ENCODE measurements at places on chromosomes 3 and 15.
A peak's percentile ranks its signal among the peaks of the same experiment; 100 is the strongest.

GRCh38 chr3:21484828-21485144, 266.2 kb downstream of the ZNF385D start:
- DNase-seq = no peak

- no peak for DNase-seq
These were observed 98.2 kb downstream of the TMEM108 start for GRCh38 chr3:133136114-133137041.

- no peak for DNase-seq
These were observed 16.6 kb downstream of the NFKBIZ start for GRCh38 chr3:101865751-101866509.

GRCh38 chr3:194080913-194081800, 54.8 kb upstream of the HES1 start:
- DNase-seq = no peak

GRCh38 chr3:143840636-143841035, 7.6 kb downstream of the SLC9A9 start:
- no peak for DNase-seq

DNA sequence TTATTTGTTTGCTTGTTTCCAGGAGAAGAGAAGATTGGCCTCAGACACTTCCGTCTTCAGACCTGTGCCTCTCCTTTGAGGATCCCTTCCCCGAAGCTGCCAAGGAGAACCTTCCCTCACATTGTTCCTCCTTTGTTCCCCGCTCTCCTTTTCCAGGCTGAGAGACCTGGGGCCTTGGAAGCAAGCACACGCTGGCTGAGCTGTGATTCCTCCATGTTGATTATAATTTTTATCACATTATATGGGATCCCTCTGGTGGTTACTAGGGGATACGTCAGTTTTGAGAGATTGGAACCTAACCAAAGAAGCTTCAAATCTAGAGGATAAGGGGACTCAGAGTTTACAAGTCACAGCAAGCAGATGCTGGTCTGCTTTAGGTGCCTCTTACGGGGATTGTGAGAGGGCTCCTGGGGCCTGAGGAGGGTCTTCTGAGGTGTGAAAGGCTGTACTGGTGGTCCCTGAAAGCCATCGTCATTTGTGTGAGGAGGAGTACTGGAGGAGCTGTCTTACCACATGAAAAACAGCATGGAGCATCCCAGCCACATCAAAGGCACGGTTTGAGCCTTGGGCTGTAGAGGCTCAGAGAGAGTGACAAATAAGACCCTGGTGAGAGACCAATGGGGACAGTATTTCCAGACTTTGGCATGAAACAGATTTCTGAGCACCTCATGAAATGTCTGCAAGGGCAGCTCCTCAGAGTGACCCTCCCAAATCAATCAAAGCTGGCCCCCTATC, 760.1 kb upstream of the CFAP20DC start:
- DNase-seq = peak; percentile 33

DNA sequence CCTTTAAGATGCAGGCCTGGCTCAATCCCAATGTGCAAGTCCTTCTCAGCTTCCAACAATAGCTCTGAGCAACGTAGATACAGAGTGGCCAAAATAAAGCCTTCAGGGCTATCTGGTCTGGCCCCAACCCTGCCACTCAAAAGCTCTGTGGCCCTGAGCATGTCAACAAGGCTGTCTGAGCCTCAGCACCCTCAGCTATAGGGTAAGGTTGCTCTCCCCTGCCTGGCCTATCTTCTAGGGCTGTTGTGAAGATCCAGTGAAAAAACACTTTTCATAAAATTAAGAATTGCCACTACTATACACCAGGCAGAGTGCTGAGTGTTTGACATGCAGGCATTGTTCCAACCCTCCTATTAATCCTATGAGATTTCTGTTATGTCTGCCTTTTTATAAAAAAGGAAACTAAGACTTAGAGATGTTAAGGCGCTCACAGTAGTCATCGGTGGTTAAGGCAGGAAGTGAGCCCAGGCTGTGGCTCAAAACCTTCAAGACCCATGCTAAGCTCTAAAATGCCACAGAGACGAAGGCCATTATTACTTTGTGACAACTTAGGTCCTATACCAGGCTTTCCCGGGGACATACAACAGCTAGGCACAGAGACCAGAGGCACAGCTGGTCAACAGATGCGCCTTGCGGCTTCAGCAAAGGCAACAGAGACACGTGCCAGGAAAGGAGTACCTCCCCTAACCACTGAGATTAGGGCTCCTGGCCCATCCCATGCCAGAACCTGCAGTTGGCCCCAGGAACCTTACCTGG, 5.1 kb downstream of the POLG start:
- DNase-seq = no peak

GRCh38 chr3:54353946-54354345, 231.6 kb downstream of the CACNA2D3 start:
- no peak for DNase-seq

DNA sequence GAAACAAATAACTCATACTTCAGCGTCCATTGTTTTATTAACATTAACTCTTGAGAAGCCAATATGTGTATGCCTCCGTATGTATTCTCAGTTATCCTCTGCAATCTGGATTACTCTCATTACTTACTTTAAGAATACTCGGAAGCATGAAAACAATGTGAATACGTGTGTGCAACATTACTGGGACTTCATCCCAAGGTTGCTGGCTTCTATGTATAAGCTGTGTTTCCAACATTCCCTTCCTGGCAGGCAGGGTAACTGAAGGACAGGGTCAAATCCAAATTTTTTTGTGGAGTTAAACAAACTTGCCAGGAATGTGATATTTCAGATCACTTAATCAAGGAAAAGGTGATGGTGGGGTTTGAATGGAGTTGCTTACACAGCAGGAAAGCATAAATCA, 34.5 kb upstream of the NR1I2 start:
- no peak for DNase-seq

- DNase-seq = no peak
These were observed 89.5 kb downstream of the CHRNA7 start for GRCh38 chr15:32119694-32120330.

- DNase-seq = no peak
These were observed 7.9 kb downstream of the CCR4 start for GRCh38 chr3:32959371-32959770.

- no peak for DNase-seq
These were observed 352.3 kb downstream of the LRTM1 start for GRCh38 chr3:54575618-54575960.

DNA sequence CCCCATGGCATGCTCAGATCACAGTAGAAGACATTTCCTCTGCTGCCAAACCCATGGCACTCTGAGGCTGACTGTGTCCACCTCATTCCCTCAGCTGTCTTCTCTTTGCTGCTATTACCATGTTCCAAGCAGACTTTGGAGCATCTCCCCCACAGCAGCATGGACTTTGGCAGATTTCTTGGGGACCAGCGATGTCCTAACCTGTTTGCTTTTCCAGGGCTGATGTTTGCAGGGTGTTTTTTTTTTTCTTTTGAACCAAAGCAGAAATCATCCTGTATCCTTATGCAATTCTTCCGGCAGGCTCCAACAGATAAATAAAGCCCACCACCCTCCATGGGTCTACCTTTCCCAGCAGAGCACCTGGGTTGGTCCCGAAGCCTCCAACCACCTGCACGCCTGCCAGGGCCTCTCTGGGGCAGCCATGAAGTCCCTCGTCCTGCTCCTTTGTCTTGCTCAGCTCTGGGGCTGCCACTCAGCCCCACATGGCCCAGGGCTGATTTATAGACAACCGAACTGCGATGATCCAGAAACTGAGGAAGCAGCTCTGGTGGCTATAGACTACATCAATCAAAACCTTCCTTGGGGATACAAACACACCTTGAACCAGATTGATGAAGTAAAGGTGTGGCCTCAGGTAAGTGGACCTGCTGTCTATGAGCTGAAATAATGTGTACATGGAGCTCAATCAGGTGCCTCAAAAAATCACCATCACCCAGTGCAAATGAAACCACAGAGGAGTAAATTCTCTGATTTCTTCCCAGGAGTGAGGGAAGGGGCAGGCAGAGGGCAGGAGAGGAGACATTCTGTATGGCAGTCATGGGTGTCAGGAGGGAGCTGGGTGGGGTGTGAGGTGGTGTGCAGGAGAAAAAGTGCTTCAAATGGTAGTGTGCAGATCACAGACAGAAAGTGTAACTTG, at the start of gene AHSG:
AHSG (plus strand) TSS at position 340 of the 916 bp plus-strand sequence; CDS start at position 422, 82 bp downstream.
- DNase-seq = no peak

- no peak for DNase-seq
These were observed 40.2 kb upstream of the ADAMTSL3 start for GRCh38 chr15:83613714-83614113.

DNA sequence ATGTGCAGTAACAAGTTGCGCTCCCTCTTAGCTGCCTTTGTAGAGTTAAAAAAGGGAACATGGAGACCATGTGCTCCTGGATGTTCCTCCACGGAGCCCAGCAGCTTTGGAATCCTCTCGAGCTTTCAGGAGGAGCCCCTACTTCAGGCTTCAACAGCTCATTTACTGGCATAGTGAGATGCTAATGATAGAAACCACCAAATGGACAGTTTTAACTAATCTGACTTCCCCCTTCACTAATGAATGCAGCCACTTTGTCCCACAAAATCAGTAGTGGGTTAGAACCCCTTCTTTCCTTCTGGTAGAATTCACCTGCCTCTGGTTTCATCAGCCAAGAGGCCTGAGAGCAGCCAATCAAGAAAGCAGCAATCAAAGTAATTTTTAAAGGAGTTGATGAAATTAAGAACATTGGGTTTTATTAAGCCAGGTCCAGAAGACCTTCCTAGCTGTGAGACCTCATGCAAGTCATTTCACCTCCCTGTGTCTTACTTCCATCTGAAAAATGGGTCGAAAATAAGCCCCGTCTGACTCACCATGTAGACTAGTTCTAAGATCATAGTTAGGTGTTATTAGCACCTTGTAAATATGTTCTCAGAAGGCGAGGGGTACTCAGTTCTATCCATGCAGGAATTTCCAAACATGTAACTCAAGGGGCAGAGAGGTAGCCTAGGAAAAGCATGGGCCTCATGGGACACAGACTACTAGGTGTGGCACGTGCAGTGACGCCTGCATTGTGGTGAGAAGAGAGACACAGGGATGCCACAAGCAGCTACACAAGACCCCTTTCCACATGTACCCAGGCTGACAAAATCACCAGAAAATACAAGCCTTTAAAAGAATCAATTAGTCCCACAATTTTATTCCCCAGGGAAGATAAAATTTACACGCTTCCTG, 179.7 kb upstream of the LPP start:
- DNase-seq = no peak

DNA sequence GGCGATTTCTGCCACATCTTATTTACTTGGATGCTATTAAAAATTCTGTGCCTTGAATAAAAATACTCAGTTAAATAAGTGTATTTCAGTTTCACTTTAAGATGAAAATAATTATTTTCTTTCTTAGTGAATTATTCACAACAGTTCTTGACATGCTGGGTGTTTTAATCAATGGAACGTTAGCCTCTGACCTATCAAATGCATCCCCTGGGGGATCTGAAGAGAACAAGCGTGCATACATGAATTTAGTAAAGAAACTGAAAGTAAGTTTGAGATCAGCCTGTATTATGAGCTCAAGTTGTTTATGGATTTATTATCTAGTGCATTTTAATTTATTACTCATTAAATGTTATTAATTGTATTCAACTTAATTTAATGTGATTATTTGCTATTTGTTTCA, 597 bp downstream of the P2RY12 start:
- no peak for DNase-seq

DNA sequence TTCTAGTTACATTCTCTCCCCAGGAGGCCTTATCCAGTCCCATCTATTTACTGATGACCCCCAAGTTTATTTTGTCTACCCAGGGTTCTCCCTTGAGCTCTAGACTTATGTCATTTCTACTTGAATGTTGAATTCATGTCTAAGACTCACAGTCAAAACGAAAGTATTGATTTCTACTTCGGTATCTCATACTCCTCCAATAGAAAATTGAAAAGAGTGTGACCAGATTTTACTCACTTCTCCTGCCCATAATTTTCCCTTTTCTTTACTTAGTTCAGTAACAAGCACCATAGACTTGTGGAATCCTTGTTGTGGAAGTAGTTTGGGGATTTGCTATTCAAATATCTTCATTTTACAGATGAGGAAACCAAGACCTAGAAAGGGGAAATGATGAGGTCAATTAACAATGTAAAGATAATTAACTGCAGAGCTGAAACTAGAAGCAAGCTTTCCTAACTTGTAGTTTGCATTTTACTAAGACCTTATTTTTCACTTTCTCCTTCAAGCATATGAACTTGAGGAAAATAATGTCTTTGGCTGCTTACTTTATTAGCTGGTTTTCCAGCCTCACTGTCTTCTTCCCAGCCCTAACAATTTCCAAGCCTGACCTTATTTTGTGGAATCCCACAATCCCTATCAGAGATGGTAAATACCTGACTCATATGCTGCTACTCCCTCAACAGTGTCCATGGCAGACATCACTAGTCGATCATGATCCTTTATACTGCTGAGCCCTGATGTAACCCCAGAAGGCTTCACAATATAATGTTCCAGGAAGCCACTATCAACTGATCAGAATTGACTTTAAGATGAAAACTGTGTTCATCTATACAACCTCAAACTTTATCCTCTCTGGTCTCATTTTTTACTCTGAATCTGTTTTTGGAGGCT, 123.9 kb upstream of the AGBL1 start:
- DNase-seq = no peak

- DNase-seq = no peak
These were observed 89.5 kb upstream of the ANKRD28 start for GRCh38 chr3:15887261-15887660.

DNA sequence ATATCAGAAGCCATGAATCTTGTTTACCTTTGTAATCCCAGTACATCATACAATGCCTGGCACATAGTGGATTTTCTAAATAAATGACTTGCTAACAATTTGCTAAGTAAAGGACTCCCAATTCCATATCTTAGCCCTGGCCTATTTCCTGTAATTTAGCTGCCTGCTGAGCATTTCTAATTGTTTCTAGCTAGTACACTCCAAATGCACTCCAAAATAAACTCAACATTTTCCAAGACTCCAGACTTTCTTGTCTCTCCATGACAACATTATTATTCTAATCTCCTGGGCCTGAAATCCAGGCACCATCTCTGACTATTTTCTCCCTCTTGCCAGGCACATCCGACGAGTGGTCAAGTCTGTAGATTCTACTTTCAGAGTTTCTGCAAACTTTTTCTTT, 773.5 kb downstream of the SQOR start:
- no peak for DNase-seq

GRCh38 chr15:94925680-94926079, 694.3 kb downstream of the MCTP2 start:
- DNase-seq = no peak

Measured in AG20443 (cell line).